ENCODE measurements at places on chromosomes 4 and X. TPM values are rescaled to one million over a fixed set of nuclear protein-coding genes. Genes with fewer than 3 reads are reported as not detected.

DNA sequence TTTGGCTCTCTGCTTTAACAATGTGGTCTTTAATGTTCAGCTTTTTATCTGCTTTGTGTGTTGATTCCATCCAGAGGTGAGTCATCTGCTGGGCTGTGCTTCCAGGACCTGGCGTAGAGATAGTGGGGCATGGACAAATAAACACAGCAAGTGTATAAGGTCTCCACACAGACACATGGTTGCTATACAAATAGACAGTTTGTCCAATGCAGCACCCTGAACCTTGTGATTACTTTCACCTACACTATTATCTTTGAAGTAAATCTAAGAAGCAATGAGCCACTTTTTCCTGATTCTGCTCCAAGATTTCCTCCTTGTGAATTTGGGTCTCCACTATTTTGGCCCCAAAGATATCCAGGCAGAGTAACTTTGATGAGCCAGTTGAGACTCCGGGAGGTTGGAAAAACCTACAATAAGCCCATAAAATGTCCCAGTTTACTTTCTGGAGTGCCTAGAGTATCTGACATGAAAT is 12.1 kb downstream of the PPARGC1A start:
- no peak for DNase-seq

DNA sequence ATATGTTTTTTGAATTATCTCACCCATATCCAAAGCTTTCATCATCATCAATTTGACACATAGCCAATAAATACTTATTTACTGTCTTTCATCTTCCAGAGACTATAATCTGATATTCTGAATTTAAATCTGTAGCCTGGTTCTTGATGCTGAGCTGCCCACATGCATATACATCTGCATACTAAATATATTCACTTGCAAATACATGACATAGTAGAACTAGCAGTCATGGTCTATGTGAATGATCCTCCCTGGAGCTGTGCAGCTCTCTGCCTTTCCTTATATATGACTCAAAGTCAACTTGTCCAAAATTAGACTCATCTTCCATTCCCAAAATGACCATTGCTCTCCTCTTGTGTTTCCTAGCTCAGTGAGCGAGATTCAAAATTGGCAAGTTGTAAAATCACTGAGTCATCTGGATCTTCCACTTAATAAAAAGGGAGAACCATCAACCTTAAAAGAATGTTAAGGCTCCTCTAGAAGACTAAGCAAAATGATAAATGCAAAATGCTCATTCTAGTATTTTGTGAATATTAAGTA is 448.2 kb downstream of the PPARGC1A start:
- DNase-seq = no peak

GRCh38 chrX:109533631-109534030 is 3.0 kb upstream of the NXT2 start:
- no peak for DNase-seq

- DNase-seq = no peak
These were observed 252.6 kb downstream of the ANK2 start for GRCh38 chr4:113302051-113302450.

DNA sequence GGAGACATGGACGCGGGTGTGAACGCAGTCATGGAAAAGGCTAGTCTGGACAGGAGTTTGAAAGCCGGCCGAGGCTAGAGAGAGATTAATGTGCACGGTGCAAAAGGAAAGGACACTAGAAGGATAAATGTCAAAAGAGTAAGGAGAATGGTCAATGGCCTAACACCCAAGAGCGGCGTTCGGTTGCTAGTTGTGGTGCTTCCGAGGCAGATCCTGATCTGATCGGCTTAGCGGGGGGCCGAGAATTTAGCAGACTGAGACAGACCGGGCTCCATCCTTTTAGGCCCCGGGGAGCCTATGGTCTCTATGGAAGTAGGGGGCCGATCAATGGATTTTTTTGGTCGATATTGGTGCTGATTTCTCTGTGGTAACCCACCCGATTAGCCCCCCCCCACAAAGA is 6.9 kb downstream of the GAGE10 start:
- DNase-seq = no peak

The RHOXF2B gene
- total RNA-seq = not detected

The CDS1 gene
- total RNA-seq = 15.1 TPM

The DKK2 gene
- 15.1 TPM for total RNA-seq

The POU3F4 gene
- total RNA-seq = 1.3 TPM

The CTAG2 gene
- not detected for total RNA-seq

Data from type B pancreatic cell (in vitro differentiated cells).